ENCODE measurements at places on chromosomes 1 and 21. TPM values are rescaled to one million over a fixed set of nuclear protein-coding genes. Genes with fewer than 3 reads are reported as not detected.

F13B gene
- 42.2 TPM for total RNA-seq

- DNase-seq, result no peak
These were observed 4.2 kb downstream of the SCNN1D start for GRCh38 chr1:1284221-1285101.

IFI16 gene
- 5.2 TPM for total RNA-seq

- DNase-seq, result no peak
These were observed 9.5 kb upstream of the C1orf167 start for GRCh38 chr1:11752359-11753088.

NES gene
- total RNA-seq, result 1.4 TPM

DNA sequence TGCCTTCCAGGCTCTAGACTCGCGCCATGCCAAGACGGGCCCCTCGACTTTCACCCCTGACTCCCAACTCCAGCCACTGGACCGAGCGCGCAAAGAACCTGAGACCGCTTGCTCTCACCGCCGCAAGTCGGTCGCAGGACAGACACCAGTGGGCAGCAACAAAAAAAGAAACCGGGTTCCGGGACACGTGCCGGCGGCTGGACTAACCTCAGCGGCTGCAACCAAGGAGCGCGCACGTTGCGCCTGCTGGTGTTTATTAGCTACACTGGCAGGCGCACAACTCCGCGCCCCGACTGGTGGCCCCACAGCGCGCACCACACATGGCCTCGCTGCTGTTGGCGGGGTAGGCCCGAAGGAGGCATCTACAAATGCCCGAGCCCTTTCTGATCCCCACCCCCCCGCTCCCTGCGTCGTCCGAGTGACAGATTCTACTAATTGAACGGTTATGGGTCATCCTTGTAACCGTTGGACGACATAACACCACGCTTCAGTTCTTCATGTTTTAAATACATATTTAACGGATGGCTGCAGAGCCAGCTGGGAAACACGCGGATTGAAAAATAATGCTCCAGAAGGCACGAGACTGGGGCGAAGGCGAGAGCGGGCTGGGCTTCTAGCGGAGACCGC, 2.0 kb upstream of the OLIG2 start:
- DNase-seq, result no peak

DNA sequence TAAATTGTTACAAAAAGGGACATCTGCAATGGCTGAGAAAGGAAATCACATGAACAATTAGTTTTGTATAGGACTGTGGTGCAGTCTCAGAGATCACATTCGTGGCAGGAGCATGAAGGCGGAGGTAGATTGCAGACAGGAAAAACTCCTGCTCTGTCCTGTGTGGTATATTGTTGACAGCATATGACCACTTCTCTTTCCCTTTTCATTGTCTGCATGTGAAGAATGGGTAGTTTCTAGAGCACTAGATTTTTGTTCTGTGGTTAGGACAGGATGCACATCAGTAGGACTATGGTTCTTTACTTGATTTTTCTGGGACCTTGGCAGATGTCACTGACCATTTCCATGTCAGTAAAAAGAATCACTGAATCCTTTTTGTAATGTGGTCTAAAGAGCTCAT, 625.9 kb upstream of the PKN2 start:
- no peak for DNase-seq

GRCh38 chr1:153774026-153774595, 1.1 kb upstream of the SLC27A3 start:
- no peak for DNase-seq

GRCh38 chr1:50893466-50893865, 66.6 kb downstream of the FAF1 start:
- DNase-seq, result no peak

- DNase-seq, result no peak
These were observed 51.1 kb downstream of the DOP1B start for GRCh38 chr21:36207577-36208320.

DNA sequence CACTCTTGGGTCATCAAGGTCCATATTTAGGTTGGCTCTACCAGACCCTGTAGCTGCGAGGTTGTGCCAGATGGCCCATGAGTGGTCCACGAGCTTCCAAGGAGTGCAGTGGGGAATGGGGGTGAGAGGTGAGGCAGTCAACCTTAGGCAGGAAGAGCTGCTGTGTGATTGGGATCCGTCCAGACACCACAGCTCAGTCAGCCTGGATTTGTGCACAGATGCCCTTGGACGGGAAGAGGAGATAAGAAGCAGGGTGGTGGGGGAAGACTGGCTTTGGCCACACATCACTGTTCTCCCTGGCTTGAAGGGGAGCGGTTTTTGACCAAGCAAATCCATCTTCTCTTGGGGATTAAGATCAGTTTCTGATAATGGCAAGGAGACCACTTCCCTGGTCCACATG, 130.6 kb downstream of the IGSF21 start:
- DNase-seq, result no peak

- DNase-seq, result no peak
These were observed 8.2 kb downstream of the TRMT13 start for GRCh38 chr1:100141192-100141591.

C8B gene
- 288 TPM for total RNA-seq

GRCh38 chr21:40732253-40733023, 114.5 kb downstream of the DSCAM start:
- no peak for DNase-seq

DNA sequence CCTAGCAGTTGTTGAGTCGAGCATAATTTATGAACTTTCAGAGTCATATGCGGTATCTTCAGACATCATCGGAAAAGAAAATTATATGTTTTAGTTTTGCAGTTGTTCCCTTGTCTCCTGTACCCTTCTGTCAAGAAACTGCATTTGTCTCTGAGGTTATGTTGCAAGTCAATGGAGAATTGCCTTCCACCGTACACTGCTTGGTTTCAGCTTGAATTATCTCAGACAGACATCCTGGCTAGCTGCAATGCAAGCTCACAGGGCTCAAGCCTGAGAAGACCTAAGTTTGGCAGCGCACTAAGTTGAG, 156.0 kb downstream of the NFIA start:
- no peak for DNase-seq

- no peak for DNase-seq
These were observed 7.6 kb downstream of the DNMT3L start for GRCh38 chr21:44253832-44254710.

GRCh38 chr1:41774471-41774990, 144.2 kb downstream of the HIVEP3 start:
- no peak for DNase-seq

GRCh38 chr1:234932511-234933430, 195.9 kb downstream of the TOMM20 start:
- DNase-seq, result peak; percentile 72

GRCh38 chr21:43333298-43334062, 93.5 kb downstream of the SIK1 start:
- DNase-seq, result no peak

DNA sequence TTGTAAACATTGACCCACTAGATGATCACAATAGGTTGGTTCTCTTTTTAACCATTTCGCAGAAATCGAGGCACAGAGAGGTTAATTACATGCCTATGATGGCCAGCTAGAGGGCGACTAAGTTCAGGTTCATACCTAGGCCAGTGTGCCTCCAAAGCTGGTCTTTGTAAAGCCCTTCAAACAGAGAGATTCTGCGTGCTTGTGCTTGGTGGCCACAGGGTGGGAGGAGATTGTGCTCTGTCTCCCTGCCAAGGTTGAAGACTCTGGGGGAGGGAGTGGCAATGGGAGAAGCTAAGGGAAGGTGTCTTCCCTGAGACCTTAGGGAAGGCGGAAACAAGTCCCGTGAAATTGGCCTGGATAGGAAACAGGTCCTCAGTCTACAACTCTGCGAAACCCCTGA, 59.1 kb upstream of the RBM15 start:
- DNase-seq, result no peak

- DNase-seq, result no peak
These were observed 41.7 kb upstream of the DNAJC6 start for GRCh38 chr1:65267683-65268082.

GRCh38 chr1:100360790-100361510, 8.6 kb downstream of the CDC14A start:
- DNase-seq, result no peak

- DNase-seq, result no peak
These were observed 165.8 kb upstream of the LRRC7 start for GRCh38 chr1:69401879-69402278.

CHAF1B gene
- total RNA-seq, result 0.43 TPM

FMO3 gene
- total RNA-seq, result 360 TPM

DNA sequence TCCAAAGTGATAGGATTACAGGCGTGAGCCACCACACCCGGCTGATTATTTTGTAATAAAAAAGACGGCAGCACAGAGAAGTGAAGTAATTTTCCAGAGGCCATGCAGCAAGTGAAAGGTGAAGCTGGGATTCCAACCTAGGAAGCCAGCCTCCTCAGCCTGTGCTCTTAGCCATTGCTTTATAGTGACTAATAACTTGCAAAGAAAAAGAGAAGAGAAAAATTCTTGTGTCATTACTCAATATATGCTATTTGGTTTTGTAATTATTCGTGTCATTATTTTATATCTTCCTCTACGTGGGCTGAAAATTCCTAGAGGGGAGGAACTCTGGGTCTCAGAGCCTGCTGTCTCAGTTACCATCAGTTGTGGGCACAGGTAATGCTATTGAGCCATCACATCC, 1.6 kb upstream of the IER5 start:
- DNase-seq, result no peak

IFNAR1 gene
- 47.6 TPM for total RNA-seq

FCRL5 gene
- 0.05 TPM for total RNA-seq

- no peak for DNase-seq
These were observed 320.8 kb downstream of the PTPRC start for GRCh38 chr1:198959676-198960075.

GRCh38 chr21:34223376-34223775, 140.4 kb upstream of the KCNE2 start:
- DNase-seq, result no peak

DNA sequence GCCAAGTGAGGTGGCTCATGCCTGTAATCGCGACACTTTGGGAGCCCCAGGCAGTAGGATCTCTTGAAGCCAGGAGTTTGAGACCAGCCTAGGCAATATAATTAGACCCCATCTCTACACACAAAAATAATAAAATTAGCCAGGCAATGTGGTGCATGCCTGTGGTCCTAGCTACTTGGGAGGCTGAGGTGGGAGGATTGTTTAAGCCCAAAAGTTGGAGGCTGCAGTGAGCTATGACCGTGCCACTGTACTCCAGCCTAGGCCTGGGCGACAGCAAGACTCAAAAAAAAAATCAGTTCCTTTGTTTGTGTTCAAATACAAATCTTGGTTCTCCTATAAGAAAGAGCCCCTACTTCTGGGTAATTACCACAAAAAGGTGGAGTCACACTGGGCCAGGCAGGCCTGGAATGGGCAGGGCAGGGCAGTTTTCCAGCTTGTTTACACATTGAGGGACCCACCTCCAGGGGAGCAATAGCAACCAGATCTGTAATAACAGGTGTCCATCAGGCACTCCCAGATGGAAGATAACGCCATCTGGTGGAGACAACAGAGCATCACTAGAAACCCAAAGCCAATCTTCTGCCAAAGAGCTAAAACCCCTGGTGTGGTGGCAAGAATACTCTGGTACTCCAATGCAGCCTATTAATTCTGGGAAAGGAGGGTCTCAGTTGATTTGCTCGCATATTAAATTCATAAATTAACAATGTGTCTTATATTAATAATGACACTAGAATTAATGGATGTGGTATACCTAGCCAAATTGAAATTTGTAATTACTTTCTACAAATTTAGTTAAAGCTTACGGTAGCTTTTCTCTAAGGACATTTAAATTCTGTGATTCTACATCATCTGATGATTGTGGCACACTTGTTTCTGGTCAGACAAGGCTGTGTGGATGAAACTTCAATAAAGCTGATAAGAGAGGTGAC, 13.2 kb downstream of the PPP1R15B start:
- DNase-seq, result peak; percentile 72

DNA sequence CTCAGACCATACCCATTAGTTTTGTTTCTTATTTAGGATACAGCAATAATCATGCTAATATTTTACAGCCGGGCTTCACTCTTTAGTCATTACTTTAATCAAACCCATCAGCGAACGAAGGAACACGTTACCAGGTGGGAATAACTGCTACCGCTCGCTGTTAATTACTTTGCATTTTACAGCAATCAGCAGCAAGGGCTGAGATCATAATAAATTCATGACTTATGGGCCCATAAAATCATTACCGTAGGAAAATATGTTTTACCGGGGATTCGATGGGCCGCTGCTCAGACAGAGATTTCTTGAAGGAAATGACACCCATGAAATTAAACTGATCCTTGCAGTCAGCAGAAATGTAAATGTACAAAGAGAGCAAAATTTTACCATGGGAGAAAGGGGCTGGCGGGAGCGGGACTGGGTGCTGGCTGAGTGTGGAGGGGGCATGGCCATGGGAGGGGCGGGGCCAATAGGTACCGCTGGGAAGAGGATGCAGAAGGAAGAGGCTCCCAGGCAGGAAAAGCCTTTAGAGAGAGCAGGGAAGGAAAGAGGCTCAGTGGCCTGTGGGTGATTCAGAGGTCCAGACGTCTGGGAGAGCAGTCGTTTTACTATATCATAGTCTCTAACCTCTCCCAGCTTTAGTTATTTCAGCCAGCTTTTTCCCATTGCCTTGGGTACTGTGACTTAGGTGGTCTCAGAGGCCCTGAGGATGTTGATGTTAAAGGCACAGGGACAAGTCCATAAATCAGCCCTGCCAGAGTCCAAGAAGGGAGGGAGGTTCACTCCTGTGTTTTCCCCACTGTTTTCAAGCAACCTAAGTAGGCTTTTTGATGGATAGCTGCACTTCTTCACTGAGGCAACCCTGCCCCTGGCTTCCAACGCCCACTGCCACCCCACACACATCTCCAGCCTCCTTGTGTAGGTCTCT, 258.9 kb downstream of the SEC16B start:
- DNase-seq, result no peak

GRCh38 chr1:226051365-226051764, 11.2 kb upstream of the H3-3A start:
- no peak for DNase-seq

GRCh38 chr1:22115286-22115685, 27.6 kb downstream of the WNT4 start:
- no peak for DNase-seq

DNA sequence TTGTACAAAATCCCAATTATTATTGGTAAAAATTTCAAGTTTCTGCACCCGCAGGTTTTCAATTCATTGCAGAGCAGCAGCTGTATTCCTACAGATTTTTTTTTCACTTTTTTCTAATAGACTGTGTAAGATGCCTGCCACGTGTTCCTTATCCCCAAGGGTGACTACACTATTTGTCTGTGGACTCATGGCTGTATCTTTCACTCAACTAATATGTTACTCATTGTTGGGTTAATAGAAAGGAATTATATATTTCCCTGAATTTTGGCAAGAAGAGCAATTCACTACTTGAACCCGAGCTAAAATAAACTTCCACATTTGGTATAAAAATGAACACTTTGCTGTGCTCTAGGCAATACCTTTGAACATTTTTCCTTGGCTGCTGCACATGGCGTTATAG, 158.7 kb downstream of the NCAM2 start:
- no peak for DNase-seq

- no peak for DNase-seq
These were observed 614.0 kb upstream of the CHRM3 start for GRCh38 chr1:238772322-238772721.

JTB gene
- total RNA-seq, result 97.0 TPM
